ENCODE measurements at places on chromosomes 4 and X.

GRCh38 chr4:110628663-110629213 is 5.9 kb upstream of the PITX2 start:
- no peak for DNase-seq

DNA sequence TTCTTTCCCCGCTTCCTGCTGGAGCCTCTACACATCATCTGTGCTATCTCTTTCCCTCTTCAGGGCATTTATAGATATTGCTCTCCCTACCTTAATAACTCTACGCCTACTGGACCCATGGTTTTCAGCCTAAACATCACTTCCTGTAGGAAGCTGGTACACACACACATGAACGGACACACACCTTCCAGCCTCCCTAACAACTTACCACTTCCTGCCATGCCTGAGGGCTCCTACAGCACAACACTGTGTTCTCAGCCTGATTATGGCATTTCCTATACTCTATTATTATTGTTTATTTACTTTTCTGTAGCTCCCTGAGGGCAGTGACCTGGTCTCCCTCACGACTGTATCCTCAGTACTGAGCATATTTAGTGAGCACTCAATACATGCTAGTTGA is 163.6 kb upstream of the MAP3K15 start:
- no peak for DNase-seq

GRCh38 chr4:52989865-52990264 is 127.7 kb downstream of the RASL11B start:
- no peak for DNase-seq

DNA sequence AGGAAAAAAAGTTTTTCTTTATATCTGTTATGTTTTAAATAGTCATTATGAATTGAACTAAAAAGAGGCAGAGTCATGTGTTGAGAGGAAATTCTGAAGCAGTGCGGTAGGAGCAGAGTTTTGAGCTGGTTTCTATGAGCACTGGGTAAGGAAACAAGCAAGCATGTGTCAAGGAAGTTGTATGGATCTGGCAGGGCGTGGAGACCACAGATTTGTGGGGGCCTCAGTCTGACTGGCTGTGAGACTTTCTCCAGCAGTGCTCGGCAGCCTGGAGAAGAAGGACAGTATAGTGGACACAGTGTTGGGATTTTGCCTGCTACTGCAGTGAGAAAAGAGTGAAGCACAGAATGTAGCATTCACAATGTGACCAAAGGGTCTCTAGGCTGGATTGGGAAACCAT is 399.1 kb downstream of the INPP4B start:
- no peak for DNase-seq

- DNase-seq = no peak
These were observed 82.6 kb downstream of the USP9X start for GRCh38 chrX:41167888-41168287.

DNA sequence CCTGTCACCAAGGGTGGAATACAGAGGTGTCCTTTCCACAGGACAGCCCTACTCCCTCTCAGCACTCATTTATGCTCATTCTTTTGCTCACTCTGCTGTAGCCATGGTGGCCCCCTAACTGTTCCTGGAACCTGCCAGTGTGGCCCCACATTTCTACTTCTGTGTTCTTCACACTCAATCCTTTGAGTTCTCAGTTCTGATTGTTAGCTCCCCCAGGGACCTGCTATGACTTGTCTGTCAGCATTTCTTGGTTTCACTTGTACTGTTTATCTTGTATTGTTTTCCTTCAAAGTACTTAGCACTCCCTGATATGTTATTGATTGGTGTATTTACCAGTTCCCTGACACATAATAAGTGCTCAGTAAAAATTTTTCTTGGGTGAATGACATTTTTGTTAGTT is 14.9 kb downstream of the VBP1 start:
- DNase-seq = no peak

GRCh38 chr4:145936142-145936996 is 2.3 kb downstream of the ZNF827 start:
- peak; percentile 84 for DNase-seq

- DNase-seq = peak; percentile 77
These were observed 173.0 kb downstream of the COX18 start for GRCh38 chr4:72896515-72896914.

DNA sequence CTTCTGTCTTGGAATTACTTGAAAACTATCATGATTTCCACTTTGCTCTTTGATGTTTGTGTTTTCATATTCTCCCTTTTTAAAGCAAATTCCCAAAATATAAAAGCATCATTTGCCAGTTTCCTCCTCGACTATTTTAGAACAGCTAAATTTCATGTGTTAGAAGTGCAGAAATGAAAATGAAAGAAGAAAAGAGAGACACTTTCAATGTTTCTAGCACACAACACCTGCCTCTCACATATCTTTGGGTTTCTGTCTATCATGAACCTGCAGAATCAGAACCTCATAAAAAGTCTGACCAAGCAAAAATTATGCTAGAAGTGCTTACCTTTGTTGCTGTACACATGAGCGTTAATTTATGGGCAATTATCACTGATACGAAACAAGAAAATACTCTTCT is 1.9 kb upstream of the NEUROG2 start:
- DNase-seq = no peak

DNA sequence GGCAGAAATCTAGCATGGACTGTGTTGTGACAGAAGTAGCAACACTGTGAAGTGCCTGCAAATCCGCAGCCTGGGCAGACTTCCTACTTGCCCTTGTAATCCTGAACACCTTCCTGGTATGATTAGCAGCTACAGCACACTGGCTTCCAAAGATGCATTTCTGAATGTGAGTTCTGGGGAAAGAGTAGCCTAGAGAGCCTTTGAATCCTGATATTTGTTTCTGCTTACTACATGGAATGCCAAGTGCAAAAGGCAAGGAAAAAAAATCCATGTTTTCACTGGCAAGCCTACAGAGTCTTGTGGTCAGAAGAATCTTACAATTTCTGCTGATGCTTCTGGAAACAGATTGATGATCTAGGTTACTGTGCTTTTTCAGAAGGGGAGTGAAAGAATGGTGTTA is 223.7 kb downstream of the COL25A1 start:
- peak; percentile 91 for DNase-seq

DNA sequence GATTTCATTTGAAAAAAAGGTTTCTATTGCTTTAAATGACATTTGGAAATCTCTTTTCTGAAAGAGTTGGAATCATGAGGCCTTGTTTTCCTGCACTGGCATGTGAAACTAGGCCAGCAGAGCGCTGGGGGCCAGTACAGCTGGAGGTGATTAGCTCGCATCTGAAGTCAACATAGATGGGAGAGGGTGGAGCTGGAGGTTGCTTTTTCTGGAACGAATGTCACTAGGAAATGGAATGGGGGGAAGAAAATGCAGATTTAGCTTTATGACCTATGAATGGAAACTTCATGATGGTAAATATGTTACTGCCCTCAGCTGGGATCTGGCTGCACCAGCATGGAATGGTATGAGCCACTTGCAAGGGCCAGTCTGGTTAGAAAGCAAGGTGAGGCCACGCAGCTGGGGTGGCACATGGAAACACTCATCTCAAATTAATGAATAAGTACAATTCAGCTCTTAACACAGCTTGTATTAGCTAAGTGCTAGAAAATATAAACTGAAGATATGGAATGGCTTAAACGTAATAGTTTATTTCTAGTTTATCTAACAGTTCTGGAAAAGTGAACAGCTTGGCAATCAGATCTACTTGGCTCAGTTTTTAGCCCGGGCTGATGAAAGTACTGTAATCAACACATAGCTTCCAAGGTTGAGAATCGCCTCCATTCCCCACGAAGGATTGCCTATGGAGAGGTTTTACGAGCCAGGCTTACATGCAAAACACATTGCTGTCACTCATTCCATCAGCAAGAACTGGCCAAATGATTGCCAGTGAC is 32.5 kb downstream of the SLC10A6 start:
- peak; percentile 78 for DNase-seq

- DNase-seq = peak; percentile 64
These were observed 99.2 kb upstream of the ARSJ start for GRCh38 chr4:114078636-114079035.

GRCh38 chrX:12469296-12469695 is 321.9 kb upstream of the PRPS2 start:
- DNase-seq = no peak

GRCh38 chrX:81316163-81316562 is 114.3 kb downstream of the SH3BGRL start:
- peak; percentile 37 for DNase-seq

- DNase-seq = no peak
These were observed 18.3 kb upstream of the STX18 start for GRCh38 chr4:4560136-4560535.

GRCh38 chrX:23012636-23013035 is 12.9 kb downstream of the DDX53 start:
- DNase-seq = no peak

GRCh38 chr4:40307627-40308497 is 27.3 kb upstream of the CHRNA9 start:
- DNase-seq = no peak

DNA sequence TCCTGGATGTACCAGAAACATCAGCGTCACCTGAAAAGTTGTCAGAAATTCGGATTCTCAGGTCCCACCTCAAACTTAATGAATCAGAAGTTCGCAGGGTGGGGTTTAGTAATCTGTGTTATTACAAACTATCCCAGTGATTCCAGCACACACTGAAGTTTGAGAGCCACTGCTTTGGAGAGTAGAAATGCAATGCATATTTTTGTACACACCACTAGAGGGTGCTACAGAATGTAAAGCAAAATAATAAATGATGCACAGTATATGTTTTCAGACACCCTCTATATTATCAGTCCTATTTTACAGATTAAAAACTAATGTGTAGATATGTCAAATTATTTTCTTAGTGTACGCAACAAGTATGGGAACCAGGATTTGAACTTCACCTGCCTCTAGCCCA is 2.4 kb upstream of the MORF4L2 start:
- peak; percentile 28 for DNase-seq

GRCh38 chr4:125891597-125892258 is 577.0 kb downstream of the FAT4 start:
- DNase-seq = peak; percentile 100

DNA sequence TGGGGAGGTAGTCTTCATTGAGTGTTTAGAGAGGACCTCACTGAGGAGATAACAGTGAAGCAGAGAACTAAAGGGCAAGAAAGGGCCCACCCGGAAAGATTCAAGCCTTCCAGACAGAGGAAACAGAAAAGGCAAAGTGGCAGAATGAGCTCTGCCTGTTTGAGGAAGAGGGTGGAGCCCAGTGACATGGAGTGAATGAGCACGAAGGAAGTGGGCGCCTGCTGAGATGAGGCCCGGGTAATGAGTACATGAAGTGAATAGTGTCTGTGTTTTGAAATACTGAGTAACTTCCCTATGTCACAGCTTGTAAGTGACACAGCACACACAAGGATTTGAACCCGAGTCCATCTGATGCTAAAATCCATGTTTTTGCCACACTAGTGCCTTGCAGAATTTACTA is 32.5 kb upstream of the TLR2 start:
- DNase-seq = no peak

- DNase-seq = no peak
These were observed 613.6 kb downstream of the DMD start for GRCh38 chrX:32597777-32598176.

DNA sequence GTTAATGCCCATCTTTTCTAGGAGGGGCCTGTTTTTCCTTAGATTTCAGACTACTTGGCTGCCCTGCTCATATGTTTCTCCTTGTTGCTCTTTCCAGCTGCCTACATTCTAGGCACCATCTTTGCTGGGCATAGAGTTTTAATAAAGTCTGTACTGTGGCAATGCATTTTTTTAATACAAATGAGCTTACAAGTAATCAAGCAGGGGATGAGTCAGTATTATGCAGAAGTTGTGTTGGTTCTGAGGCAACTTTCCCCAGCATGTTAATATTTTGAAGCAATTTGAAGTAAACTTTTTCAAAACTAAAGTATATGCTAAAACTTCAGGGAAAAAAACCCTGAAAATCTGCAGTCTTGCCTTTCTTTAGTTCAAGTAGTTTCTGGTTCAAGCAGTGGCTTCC is 372.0 kb upstream of the GATB start:
- DNase-seq = no peak

DNA sequence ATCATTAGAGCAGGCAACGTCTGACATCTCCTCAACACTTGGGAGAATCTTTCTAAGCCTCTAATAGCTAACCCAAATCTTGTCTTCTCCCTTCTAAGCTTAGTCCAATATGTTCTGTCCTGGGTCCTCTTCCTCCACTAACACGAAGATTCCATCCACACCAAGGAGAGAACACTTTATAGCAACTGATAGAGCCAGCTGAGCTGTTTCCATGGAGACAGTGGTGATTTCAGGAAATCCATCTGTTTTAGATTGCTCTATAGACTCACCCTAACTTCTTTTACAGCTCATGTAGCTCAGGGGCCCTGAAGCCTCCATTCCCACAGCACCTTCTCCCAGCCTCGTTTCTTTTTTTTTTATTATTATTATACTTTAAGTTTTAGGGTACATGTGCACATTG is 37.4 kb downstream of the SCD5 start:
- DNase-seq = no peak

DNA sequence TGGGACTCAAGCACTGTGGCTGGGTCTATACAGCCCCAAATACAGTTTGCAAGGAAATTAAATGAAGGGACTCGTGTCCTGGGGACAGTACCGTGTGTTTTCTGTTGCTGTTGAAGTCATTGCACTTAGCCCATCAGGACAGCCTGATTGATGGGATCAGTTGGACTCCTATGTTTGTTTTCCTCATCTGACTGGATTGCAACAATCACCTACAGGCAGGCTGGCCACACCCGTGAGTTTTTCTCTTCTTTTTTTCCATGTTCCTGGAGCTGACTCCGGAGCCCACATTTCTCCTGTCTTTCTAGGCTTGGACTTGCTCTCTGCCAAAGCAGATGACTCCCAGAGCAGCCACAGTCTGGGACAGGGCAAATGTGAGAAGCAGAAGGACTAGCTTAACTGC is 38.1 kb downstream of the RTL9 start:
- DNase-seq = no peak

DNA sequence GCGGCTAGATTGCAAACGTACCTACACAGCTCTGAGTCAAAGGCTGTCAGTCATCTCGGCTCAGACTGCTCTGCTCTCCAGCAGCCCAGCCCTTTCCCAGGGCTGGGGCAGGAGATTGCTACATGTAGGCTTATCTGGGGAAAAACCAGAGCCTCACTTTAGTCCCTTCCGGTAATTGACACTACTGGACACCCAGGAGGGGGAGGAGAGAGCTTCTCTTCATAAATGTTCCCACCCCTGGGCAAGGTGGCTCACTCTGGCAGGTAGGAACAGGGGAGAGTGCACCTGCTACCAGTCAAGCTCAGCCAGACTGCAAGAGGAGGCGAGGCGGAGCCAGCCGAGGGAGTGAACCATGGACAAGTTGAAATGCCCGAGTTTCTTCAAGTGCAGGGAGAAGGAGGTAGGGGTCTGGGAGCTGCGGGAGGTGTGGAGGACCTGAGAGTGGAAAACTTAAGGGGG is at the start of gene SLC6A14:
SLC6A14 (plus strand) TSS at position 249 of the 459 bp plus-strand sequence; CDS start at position 353, 104 bp downstream.
- DNase-seq = no peak
